ENCODE measurements at places on chromosomes 5 and 9.

DNA sequence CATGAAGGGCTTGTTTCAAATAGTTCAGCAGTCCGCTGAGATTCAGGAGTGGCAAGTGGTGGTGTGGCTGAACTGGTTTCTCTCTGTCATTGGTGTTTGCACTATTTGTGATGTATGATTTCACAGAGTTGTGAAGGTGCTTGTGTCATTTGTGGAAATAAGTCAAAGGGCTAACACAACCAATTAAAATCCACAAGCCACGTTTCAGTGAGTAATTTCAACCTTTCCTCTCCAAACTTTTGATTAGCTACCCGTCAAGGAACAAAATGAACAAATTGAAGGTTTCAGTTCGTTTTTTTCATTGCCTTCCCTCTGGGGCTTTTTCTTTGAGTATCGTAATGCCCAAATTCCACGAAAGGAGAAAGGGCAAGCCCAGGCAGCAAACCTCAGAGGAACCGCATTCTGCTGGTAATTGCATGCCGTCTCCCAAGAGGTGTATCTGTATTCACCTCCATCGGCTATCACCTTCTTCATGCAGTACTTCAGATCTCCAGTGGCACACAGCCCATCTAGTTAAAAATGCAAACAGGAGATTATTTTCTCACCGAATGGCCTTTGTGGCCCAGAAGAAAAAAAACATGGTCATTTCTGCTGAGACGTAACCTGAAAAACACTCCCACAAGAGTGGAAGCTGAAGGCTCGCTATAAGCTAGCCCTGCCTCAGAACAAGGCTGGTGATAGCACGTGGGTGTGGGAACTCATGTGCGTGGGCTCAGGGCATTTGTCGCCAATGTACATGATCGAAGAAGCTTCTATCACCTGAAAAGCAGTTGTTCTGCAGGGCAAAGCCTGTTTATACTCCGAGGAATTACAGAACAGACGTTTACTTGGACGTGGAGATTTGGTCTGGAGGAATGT is 197.1 kb downstream of the NR3C1 start:
- no peak for DNase-seq

DNA sequence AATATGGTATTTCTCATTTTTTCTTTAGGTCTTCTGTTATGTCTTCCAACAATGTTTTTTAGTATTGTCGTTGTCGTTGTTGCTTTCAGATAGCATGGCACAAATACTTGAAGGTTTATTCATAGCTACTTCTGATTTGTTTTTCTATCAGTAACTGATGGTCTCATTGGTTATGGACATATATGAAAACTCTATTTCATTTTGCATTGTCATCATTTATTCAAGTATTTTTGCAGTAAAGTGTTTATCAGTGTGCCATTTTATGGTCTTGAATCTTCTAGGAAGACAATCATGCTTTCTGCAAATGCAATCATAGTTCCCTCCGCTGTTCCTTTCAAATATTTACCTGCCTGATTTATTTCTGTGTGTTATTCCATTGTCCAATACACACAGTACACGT is 44.0 kb upstream of the PRUNE2 start:
- DNase-seq: no peak

GRCh38 chr9:79111653-79112052 is 460.1 kb upstream of the TLE4 start:
- no peak for DNase-seq

DNA sequence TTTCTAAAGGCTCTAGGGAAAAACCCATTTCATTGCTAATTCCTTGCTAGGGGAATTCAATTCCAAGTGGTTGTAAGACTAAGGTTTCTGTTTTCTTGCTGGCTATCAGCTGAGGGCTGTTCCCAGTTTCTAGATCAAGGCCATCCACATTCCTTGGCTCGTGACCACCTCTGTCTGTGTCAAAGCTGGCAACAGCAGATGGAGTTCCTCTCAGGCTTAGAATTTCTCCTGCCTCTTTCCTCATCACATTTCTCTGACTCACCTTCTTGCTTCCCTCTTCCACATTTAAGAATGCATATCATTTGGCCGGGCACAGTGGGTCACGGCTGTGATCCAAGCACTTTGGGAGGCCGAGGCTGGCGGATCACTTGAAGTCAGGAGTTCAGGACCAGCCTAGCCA is 19.0 kb downstream of the DAB2IP start:
- no peak for DNase-seq

DNA sequence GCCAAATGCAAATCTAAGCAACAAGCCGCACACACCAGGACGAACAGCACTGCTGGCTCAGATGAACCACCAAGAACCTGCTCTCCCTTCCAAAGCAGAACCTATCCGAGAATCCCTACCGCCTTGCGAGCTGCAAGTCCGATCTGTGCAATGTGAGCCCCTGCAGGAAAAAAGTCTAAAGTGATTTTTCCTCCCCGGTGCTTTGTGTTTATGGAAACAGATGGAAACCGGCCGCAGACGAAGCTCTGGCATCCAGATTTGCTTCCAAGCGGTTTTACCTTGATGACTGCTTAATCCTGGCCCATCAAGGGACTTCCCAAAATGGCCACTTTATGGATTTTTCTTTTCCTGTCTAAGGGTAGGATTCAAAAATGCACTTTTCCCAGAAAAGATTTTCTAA is 112.5 kb downstream of the VAV2 start:
- no peak for DNase-seq

DNA sequence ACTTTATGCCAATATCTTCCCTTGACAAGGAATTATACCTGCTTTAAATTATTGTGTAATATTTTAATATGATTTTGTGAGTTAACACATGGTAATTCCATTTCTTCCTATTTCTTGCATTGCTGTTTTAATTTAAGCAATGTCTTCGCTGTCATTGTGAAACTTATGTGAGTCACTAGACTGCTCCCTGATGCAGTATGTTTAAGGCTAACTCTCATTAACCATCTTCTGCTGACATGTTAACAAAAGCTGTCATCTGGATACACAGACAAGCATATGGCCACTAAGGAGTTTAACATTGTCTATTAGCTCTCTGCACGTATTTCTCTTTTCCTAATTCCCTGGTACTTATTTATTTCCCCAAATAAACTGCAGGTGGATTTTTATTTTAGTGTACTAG is 980.8 kb upstream of the CTNND2 start:
- DNase-seq: no peak

- DNase-seq: no peak
Measured at GRCh38 chr5:172870715-172871461, 36.8 kb downstream of the ERGIC1 start.

DNA sequence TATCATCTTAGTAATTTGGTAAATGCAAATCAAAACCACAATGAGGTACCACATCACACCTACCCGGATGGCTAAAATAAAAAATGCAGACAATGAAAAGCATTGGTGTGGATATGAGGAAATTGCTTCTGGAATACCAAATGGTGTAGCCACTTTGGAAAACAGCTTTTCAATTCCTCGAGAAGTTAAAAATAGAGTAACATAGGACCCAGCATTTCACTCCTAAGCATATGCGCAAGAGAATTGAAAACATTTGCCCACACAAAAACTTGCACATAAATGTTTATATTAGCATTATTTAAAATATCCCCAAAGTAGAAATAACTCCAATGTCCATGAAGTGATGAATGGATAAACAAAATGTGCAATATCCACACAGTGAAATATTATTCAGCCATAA is 608.7 kb downstream of the ISL1 start:
- no peak for DNase-seq

DNA sequence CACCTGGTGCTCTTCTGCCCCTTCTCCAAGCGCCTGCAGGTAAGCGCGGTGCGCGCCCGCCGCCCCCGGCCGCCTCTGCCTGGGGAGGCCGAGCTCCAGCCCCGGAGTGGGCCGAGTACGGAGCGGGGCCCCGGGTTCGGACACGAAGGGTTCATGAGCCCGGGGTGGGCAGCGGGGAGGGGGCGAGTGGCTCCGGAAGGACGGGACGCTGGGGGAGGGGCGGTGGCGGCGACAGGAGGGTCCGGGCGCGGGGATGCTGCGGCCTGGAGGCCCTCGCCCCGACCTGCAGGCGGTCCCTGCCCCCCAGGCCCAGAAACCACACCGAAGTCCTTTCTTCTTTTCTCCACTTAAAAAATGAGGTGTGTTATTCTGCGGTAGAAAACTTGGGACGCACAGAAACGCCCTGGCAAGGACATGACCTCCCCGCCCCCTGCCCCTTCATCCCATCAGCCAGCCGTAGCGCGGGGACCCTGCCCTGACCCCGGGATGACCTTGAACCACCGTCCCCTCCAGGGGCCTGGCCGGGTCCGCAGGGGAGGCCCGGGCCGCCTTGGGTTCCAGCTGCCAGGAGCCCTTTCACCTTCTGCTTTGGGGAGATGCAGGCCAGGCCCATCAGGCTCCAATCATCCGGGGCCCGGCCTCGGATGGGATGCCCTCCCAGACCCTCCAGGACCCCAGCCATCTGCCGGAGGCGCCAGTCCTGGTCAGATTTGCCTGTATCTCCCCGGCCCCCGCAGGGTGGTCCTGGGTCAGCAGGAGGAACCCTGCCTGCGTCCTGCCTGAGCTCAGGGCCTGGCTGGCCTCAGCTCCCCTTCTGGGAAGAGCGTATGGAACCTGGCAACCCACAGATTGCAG is 545 bp downstream of the DIPK1B start:
- DNase-seq: no peak

- no peak for DNase-seq
Measured at GRCh38 chr5:88094906-88095496, 173.6 kb downstream of the TMEM161B start.

DNA sequence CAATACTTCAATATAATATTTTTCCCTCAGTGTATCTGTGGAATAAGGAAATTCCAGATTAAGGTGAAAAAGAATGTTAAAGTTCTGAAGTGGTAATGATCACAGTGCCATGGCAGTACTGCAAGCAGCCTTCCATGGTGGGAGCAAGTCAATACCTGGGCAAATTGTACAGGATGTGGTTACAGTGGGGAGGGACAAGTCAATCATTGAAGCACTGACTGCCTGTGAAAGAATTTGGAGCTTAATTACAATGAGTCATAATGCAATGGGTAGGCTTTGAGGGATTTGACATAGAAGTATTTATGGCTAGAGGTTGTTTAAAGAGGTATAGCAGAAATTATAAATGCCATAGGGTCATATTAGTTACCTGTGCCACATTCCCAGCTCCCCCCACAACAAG is 786.5 kb upstream of the ACO1 start:
- DNase-seq: no peak

GRCh38 chr9:129885018-129885669 is 49.9 kb downstream of the USP20 start:
- DNase-seq: no peak

DNA sequence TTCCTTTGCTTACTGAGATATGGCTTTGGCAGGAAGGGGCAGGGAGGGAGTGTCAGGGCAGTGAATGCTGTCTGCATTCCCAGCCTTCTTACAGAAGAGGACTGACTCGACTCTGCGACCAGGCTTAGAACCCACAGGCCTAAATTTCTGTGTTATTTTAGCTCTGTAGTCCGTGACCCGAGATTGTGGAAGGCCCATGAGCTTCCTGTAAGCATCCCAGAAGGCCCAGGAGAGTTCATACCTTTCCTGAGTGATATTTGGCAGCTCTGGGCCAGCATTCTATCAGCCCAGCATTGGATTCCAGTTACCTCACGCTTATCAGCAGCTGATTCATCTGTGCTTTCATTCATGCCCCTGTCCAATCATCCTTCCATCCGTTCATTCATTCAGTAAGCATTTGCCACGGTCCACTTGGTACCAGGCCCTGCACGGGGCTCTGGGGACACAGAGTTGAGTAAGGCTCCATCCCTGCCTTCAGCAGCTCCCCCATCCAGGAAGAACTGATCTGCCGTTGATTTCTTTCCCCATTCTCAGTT is 28.2 kb upstream of the RPL26L1 start:
- DNase-seq: no peak

DNA sequence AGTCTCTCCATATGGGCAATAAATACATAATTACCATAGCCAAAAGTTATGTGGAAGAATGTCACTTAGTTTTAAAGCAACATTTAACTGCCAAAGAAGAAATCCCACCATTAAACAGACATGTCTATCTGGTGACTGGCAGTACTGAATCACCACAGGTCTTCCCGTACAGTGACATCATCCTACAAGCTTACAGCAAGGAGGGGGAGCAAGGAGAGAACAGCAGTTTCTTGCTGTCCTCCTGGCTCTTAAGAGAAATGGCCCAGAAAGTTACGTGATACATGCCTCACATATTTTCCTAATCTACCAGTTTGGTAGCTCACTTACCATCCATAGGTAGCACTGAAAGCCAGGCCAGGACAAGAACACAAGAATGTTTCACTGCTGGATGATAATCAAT is 671.0 kb downstream of the DMRTA1 start:
- no peak for DNase-seq

Measured in DMS 273 treated with DMSO at 0.1 percent for 48 hours (cell line).